ENCODE measurements at places on chromosomes 4 and X.

- DNase-seq = no peak
Measured at GRCh38 chrX:68789966-68790365, 38.9 kb upstream of the EFNB1 start.

- no peak for DNase-seq
Measured at GRCh38 chr4:40596522-40596921, 33.1 kb downstream of the RBM47 start.

DNA sequence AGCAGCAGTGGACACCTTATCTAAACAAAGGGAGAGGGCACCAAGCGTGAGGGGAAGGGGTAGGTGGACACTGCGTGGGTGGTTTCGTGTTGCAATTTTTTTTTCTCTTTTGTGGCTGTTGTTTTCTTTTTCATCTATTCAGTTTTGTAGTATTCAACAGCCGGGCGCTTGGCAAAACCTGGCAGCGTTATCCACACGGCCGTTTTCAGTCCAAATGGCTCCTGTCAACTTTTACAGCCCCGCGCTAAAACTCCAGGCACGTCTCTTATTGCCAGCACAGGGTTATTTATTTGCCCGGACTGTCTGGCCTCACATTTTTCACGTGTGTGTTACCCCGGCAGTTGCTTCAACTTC lies 192.2 kb downstream of the BCOR start:
- peak; percentile 15 for DNase-seq

- DNase-seq = no peak
Measured at GRCh38 chr4:70239884-70240591, 2.4 kb upstream of the CSN3 start.

DNA sequence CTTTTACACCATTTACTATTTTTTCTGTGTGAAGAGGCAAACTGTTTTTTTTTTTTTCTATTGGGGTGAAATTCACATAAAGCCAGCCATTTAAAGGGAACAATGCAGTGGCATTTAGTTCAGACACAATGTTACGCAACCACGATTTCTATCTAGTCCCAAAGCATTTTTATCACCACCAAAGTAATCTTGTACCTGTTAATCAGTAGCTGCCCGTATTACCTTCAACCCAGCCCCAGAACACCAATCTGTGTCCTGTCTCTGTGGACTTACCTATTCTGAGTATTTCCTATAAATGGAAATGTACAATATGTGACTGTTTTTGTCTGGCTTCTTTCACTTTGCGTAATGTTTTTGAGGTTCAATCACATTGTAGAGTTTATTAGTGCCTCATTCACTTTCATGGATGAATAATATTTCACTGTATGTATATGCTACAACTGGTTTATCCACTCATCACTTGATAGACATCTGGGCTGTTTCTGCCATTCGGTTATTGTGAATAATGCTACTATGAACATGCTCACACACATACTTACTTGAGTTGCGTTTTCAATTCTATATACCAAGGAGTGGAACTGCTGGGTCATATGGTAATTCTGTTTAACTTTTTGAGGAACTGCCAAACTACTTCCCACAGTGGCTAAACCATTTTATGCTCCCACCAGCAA lies 116.2 kb downstream of the CDS1 start:
- DNase-seq = no peak

DNA sequence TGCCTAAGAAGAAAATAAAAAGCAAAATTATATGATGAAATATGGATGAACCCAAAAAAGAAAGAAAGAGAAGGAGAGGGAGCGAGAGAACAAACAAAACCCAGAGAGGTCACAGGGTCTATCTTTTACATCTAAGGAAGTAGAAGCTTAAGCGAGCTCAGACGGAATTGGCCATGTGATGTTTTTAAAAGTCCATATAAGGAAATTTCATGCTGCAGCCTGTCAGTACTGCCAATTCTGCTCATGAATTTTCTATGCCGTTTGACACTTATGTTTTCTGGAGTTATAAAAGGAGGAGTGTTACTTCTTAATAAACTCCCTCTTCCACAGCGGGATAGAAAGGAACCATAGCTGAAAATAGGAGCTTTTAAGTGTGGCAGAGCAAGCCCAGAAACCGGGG lies 32.9 kb upstream of the DCX start:
- DNase-seq = no peak

DNA sequence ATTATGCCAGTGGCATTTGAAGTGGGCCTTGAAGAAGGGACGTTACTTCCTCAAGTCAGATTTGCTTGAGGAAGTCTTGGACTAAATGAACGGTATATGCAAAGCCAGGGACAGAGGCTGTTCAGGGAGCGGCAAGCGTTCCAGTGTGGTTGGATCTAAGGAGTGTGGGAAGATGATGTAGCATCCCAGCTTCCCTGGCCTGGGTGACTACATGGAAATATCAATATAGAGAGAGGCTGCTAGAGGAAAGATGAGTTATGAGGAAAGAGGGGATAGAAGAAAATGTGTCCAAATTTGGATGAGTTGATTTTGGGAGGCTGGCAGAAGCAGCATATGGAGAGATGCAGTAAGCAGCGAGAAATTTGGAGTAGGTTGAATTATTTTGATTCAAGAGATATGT lies 432.5 kb upstream of the TENM3 start:
- no peak for DNase-seq

DNA sequence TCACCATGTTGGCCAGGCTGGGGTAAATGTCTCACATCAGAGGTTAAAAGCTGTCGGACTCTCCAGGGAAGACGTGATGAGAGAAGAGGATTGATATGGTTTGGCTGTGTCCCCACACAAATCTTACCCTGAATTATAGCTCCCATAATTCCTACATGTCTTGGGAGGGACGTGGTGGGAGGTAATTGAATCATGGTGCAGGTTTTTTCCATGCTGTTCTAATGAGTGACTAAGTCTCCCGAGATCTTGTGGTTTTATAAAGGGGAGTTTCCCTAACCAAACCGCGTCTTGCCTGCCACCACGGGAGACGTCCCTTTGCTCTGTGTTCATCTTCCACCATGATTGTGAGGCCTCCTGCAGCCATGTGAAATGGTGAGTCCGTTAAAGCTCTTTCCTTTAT lies 64.4 kb downstream of the ASMT start:
- DNase-seq = no peak

DNA sequence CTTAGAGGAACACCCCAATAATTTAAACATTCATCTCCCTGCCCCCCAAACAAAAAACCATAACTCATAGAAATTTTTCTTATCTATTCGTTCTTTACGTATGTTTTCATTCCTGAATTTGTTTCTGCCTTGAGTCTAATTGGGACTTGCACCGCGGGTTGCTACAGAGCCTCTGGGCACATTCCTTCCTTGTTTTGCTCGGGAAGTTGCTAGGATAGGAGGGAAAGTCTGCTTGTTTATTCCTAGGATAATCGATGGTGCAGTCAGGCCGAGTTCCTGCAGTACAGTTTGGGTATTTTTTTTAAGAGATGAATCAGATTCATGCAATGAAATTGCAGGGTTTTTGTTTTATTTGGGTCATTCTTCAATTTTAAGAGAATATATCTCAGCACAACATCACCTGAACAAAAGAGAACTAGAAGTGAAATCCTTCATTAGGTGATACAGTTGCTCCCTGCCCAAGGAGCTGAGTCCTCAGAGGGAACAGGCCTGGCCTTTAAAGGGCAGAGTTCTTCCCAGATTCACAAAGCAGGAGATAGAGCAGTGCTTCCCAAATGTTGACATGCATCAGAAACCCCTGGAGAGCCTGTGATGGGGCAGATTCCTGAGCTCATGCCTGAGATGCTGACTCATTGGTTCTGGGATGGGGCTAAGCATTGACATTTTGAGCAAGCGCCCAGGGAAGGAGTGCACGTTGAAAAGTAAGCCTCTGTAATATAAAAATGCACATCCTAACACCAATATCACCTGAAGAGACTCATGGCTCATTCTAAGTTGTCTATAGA lies 114.9 kb upstream of the FAM9B start:
- DNase-seq = no peak

- peak; percentile 76 for DNase-seq
Measured at GRCh38 chr4:138910914-138911336, 104.7 kb upstream of the NOCT start.

DNA sequence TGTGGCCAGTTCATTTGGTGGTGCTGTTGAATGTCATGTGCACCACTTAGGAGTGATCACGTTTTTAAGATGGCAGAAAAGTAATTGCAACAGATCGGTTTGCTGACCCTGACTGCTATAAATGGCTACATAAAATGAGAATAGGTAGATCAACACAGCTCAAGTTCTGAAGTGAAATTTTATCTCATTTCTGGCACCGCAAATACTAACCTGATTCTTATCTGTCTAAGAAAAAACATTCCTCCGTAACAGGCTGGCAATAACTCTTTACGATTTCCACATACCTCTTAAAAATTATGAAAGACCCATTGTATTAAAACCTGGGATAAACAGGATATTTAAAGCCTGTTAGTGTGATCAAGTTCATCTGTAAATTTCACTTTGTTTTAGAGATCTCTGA lies 387.5 kb downstream of the PDGFC start:
- DNase-seq = no peak

GRCh38 chr4:156594624-156595023 lies 377.0 kb downstream of the PDGFC start:
- DNase-seq = no peak

DNA sequence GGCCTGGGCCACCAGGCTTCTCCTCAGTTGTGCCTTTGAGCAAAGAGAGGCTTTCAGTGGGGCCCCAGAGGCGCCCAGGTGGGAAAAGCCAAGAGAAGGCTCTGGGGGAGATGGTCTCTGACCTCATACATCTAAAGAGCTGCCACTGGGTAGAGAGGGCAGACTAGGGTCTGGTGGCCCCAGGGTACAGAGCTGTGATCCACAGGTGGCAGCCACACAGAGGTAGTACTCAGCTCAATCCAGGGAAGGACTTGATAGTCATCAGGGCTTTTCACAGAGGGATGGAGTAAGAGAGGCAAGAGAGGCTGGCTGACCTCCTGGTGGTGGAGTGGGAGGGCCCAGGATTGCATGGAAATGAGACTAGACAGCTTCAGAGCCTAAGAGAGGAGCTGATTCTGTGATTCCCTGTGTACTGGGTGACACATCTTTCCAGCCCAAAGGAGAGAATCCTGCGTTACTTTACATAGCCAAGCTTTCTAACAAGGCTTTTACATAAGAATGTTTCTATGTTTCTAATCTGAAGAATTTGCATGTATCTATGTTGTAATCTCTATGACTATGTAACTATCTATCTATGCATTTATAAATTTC lies 53.2 kb upstream of the PJA1 start:
- DNase-seq = no peak

GRCh38 chr4:148868191-148868590 lies 426.0 kb upstream of the NR3C2 start:
- DNase-seq = no peak

- no peak for DNase-seq
Measured at GRCh38 chr4:42519803-42520417, 122.6 kb downstream of the SHISA3 start.

Measured in epithelial cell of proximal tubule (primary cell).